Activated CD4-positive, CD25-positive, alpha-beta regulatory T cell treated with anti-CD3 and anti-CD28 coated beads, Interleukin-2, amount 50 U/mL, for 24 hours (primary cell): ENCODE measurements at places on chromosomes 2 and 18.

GRCh38 chr18:22643731-22644130, 226.0 kb upstream of the CTAGE1 start:
- no peak for ATAC-seq

GRCh38 chr18:28039078-28039477, 137.9 kb downstream of the CDH2 start:
- no peak for ATAC-seq

- ATAC-seq = no peak
Measured at GRCh38 chr2:191935247-191935646, 88.4 kb upstream of the CAVIN2 start.

DNA sequence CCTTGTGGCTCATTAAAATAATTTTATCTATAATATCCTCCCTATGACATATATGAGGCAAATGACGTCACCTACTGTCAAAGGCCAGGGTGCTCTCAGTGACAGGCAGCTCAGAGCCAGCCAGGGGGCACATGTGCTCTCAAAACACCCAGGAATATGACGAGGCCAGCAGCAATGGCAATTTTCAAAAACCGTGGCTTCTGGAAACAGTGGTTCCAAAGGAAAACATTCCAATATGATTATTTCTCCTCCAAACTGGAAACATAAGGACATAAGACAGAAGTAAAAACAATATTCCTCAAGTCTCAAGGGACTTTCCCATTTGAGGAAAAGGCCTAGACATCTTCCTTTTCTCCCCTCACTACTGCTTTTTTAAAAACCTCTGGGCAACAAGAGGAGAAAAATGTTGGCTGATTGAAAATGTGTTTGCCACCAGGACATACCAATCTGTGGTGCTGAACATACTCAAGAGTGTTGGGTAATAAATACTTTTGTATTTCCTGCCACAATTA, 40.8 kb downstream of the RNF152 start:
- ATAC-seq = no peak

- no peak for ATAC-seq
Measured at GRCh38 chr2:53668624-53669026, 99.0 kb upstream of the CHAC2 start.

DNA sequence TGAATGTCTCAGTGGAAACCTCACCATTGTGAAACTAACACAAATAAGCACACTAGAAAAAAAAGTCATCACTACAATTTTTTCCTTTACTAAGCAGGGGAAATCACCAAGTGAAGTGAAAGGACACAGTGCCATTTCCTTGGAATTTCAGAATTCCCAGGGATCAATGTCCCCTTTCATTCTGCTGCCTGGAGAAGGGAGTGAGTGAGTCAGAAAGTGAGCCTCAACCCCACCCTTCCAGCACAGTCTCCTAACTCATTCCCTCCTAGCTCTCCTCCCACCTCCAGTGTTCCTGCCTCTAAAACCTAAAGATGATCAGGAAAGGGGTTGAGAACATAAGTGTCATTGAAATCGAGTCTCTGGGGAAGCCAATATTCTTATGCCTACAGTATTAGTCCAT, 608.5 kb downstream of the RNF144A start:
- no peak for ATAC-seq

DNA sequence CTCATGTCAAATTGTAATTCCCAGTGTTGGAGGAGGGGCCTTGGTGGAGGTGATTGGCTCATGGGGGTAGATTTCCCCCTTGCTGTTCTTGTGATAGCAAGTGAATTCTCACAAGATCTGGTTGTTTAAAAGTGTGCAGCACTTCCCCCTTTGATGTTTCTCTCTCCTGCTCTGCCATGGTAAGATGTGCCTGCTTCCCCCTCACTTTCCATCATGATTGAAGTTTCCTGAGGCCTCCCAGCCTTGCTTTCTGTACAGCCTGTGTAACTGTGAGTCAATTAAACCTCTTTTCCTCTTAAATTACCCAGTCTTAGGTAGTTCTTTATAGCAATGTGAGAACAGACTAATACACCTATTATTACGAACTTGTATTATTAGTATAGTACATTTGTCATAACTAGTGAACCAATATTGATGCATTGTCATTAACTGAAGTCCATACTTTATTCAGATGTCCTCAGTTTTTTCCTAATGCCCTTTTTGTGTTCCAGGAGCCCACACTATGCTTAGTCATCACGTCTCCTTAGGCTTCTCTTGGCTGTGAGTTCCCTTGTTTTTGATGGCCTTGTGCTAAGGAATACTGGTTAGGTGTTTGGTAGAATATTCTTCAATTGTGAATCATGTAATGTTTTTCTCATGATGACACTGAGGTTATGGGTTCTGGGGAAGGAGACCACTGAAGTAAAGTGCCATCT, 4.5 kb upstream of the MAP3K2 start:
- no peak for ATAC-seq

GRCh38 chr2:164495491-164496223, 125.6 kb downstream of the GRB14 start:
- ATAC-seq = no peak

DNA sequence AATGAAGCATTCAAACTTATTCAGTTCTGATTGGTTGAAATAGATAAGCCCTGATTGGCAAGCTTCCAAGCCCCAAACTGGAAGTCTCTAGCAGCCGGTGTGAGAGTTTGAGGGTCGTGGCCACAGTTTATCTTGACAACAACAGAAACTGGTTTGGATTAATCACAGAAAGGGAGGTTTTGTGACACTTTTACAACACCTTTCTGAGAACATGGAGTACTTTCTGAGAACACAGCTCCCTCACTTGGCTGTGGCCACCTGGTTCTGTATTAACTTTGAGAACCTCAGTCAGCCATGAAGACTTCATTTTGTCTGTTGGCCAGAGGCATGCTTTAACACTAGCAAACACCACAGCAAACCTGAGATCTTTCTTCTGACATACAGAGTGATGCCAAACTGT, 280.7 kb upstream of the VWC2L start:
- no peak for ATAC-seq

- no peak for ATAC-seq
Measured at GRCh38 chr2:19224011-19224410, 134.4 kb downstream of the OSR1 start.
